Substantia nigra (tissue), 51 donors: ENCODE measurements at places on chromosomes 3 and 15.

GRCh38 chr3:81302045-81302444 is 459.4 kb downstream of the GBE1 start:
- DNase-seq = peak; percentile 2

GRCh38 chr3:37591116-37591781 is 270.4 kb upstream of the CTDSPL start:
- no peak for DNase-seq

GRCh38 chr15:81108427-81108826 is 25.6 kb upstream of the CFAP161 start:
- DNase-seq = peak; percentile 40

DNA sequence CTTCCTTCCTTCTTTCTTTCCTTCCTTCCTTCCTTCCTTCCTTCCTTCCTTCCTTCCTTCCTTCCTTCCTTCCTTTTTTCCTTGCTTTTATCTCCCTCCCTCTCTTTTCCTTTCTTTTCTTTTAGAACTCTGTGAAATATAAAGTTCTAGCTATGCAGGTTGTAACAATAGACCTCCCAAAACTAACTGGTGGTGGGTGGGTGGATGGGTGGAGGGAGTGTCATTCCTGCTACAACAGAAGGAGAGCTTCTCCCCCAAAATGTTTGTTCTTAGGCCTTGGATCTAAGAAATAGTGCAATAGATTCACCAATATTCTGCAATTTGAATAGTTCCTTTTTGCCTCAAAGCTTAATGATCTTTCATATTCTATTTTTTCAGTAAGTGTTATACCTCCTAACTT is 215.9 kb downstream of the GAP43 start:
- no peak for DNase-seq

DNA sequence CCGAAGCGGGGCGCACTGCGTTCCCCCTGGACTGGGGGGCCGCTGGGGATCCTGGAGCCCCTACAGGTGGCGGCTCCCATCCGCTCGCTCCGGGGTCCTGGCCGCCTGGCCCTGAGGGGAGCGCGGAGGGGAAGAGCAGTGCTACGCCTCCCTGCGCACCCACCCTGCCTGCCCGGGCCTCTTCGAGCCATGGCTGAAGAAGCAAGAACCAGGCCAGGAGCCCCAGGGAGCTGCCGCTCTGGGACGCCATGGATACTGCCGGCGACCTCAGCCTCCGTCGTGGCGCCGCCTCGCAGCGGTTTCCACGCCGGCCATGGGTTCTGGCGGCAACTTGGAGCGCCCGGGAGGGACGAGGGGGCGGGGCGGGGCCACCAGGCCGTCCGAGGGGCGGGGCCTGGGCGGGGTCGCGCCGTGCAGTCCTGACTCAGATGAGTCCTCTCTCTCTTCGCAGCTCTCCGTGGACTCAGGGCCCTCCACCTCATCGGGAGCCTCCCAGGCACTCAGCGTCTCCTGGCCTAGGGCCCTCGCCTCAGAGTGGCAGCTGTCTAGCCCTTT is 50.9 kb downstream of the MYL3 start:
- no peak for DNase-seq

DNA sequence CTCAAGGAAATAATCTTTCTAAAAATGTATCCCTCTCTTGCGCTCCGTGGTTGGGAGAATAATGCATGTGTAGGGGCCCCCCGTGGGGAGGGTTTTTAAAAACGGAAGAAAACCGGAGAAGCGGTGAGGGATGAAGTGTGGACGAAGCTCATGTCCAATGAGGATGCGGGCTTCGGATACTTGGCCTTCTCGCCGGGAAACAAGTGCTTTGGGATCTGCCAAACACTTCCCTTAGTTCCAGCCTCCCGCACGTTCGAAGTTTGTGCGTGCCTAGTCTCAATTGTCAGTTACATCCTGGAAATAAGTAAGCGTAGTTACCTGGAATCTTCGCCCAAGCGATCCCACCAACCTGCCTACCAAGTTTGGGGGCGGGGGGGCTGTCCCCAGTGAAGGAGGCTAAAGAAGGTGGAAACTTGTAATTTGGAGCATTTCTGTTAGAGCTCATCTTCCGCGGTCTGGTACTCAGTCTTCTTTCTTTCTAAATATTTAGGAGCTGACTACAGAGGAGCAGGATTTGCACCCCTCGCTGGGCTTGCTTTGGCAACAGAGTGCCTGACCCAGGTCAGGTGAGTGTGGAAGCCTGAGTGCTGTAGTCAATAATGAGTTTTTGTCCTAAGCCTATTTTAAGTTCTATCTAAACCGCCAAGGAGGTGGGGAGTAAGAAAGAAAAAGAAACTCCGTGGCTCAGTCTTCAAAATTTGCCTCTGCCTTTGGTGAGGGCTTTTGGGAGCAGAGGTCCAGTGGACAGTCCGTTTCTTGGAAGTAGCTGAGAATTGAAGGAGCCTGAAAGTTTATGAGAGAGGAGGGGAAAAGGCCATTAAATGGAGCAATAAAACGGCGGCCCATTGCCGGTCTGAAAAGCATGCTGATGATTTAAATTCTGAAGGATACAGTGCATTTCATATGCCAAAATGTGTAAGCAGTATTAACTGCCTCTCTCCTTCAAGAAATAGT is 1.1 kb downstream of the ITPR1 start:
- DNase-seq = no peak

- no peak for DNase-seq
Measured at GRCh38 chr3:8822141-8822540, 52.7 kb upstream of the OXTR start.

GRCh38 chr3:48879994-48880377 is 18.7 kb downstream of the SLC25A20 start:
- DNase-seq = no peak
